Stimulated activated CD8-positive, alpha-beta memory T cell treated with anti-CD3 and anti-CD28 coated beads, Interleukin-2, amount 100 ng/mL, for 1 hour (primary cell): ENCODE measurements at places on chromosomes 13 and 19.

DNA sequence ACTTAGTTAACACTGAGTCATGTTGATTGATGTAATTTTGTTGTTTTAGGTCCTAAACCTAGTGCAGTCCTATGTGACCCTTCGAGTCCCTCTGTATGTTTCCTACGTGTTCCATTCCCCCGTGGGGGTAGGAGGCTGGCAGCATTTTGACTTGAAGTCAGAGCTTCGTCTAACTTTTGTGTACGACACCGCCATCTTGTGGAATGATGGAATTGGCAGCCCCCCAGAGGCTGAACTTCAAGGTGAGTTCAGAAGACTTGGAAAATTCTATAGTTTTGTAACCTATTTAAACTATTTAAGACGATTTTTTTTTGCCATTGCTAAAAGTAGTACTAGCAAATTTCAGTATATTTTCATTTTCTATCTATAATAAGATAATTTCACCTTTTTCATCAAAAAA lies 117.9 kb downstream of the STOML3 start:
- no peak for DNase-seq

GRCh38 chr13:35841060-35841521 lies 290.1 kb downstream of the DCLK1 start:
- no peak for DNase-seq

- DNase-seq, result no peak
Measured at GRCh38 chr13:110103534-110103933, 203.4 kb downstream of the COL4A1 start.

DNA sequence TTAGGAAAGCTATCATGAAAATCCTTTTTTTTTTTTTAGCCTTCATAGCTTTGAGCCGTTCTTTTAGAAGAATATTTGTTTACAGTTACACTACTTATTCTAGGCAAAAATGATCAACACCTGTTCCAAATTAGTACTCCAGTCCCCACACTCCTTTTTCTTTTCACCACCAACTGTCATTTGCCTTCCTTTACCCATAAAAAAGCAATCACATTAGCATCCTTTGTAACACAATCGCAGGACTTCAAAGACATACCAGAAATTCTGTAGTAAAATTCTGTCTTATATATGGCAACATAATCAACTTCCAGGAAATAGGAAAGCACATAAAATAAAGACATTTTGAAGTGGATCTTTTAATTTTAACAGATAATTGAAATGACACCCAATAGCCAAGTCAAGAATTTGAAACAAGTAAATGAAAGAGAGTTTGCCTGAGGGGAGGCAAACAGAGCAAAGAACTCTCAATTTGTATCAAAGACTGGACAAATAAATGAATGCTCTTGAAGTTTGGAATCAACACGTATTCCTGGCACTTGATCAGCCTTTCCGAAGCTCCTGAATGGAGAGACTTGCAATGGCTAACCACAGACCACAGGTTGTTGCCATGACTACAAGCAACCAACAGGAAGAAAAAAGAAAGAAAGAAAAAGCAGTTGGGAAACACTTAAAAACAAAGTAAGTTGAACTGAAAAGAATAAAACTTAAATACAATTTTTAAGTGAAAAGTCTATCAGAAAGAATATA lies 206.8 kb downstream of the PCDH9 start:
- DNase-seq, result no peak

DNA sequence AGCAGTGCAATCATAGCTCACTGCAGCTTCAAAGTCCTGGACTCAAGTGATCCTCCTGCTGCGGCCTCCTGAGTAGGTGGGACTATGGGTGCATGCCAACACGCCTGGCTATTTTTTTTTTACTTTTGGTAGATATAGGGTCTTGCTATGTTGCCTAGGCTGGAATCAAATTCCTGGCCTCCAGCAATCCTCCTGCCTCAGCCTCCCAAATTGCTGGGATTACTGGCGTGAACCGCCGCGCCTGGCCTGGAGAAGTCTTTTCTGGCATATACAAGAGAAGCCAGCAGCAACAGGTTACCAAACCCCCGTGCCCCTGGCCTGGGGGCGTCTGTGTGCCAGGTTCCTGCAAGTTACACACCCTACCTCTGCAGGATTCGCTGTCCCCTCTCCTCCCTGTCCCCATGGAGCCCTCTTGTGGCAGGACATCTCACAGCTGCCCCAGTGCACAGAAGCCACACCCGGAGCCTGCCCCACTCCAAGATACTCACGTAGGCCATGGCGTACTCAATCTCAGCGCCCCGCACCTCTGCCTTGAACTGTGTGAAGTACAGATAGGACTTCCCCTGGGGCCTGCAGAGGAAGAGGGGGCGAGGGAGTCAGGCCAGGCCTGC lies 9.9 kb downstream of the MYDGF start:
- no peak for DNase-seq

DNA sequence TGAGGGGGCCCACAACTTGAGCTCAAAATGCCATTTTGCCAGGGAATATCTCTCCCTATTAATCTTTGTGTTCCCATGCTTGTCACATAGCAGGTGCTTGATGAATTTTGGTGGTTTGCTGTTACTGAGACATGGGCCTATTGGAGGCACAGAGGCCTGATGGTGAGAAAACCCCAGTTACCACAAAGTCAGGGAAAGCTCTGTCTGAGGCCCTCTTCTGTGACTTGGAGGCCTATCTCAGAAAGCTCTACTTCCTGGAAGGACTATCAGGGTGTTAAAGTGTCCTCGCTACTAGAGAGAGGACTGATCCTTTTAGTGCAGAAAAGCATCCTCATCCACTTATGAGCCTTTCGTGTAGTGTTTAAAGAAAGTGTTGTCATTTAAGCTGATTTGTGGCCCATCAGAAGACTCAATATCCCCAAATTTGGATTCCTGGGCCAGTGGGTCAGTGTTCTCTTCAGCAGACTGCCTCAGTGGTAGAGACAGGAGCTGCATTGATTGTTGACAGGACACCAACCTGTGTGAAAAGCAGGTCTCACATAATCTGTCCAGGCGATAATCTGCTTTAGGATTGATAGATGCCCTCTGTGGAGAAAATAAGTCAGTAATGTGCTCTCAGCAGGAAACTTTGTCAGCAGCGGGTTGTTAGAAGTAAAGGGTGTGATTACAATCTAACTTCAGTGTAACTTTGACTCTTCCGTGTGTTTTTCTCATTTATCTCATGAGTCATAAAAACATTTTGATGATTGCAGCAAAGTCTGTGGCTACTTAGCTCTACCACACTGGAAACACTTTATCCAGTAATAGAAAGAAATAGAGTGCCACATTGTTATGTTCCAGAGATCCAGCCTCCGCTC lies 121.0 kb downstream of the AKAP11 start:
- no peak for DNase-seq

DNA sequence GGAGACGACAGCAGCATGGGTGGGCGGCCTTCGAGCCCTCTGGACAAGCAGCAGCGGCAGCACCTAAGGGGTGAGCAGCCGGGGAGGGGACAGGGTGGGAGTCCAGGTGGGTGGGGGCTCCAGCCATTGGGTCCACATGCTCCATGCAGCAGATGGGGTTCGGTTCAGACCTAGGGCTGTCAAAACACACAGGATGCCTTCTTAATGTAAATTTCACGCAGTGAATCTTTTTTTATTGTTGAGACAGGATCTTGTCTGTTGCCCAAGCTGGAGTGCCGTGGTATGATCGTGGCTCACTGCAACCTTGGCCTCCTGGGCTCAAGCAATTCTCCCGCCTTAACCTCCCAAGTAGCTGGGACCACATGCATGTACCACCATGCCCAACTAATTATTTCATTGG lies 15.9 kb downstream of the PGLS start:
- DNase-seq, result no peak

DNA sequence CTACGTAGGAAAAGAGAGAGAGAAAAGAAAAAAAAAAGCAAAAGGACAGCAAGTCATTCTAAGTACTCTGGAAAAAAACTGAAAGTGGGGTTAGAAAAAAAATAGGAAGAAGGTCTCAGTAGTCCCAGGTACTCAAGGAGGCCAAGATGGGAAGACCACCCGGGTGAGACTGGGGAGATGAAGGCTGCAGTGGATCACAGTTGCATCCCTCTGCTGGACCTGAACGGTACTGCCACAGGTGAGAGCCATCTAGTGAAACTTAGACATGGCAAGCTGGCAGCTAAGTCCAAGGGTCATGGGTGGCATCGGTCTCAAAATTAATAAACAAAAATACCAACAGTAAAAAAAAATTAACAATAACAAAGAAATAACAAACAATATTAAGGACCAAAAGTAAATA lies 41.0 kb upstream of the ZNF91 start:
- DNase-seq, result no peak

GRCh38 chr19:4213116-4213515 lies 16.2 kb upstream of the EBI3 start:
- DNase-seq, result no peak

DNA sequence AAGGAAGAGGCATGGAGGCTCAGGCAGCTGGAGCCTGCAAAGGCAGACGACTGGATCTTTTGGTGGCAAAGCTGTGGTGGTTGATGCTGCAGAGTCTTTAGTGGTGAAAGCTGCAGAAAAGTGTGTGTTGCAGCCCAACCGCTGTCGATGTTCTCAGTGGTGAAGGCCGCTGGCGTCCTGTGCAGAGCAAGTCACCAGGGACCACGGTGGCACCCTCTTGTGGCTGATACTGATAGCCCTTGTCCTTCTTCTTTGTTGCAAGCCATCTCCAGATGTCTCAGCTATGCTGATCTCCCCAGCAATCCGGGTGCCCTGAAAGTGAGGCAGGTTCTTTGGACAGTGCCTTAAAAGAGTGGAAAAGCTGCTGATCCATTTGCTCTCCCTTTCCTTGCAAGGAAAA lies 610.9 kb upstream of the PCDH9 start:
- no peak for DNase-seq

DNA sequence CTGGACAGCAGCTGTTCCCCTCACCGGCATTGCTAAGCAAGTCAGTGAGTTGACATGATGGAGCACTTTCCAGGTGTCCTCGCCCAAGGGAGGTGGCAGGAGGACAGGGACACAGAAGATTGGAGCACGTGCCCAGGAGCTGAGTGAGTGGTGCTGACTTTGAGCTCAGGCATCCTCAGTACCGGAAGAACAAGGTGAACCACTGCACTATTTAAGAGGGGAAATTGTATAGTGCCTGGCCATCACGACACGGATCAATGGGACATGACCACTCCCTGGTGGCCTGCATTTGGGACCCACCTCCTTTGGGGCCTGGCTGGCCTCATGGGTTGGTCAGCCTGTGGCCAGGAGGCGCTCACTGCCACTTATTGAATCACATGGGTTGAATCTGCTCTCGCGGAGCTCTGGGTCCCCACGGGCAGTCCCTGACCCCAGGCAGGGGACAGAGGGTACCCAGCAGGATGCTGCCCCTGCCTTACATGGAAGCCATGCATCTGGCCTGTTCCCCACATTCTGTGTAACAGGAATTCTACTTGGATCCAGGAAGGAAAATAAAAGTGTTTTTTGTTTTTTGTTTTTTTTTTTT lies 206.9 kb upstream of the ZNF536 start:
- DNase-seq, result no peak

DNA sequence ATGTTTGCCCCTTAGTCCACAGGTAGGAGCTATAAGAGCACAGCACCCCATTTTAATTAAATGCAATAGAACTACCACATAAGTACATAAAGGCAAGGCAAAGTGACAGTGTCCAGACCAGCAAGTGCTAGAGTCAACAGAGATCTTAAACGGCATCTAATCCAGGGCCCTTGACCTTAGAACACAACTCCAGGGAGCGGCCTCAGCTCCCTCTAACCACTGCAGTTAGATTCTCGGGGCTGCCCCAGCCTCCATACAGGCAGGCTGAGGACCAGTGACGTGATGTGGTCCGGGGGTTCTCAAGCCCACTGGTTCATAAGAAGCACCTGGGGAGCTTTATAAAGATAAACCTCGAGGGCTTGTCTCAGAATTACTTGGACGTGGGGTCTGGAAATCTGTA lies 10.0 kb upstream of the ATP12A start:
- DNase-seq, result no peak

DNA sequence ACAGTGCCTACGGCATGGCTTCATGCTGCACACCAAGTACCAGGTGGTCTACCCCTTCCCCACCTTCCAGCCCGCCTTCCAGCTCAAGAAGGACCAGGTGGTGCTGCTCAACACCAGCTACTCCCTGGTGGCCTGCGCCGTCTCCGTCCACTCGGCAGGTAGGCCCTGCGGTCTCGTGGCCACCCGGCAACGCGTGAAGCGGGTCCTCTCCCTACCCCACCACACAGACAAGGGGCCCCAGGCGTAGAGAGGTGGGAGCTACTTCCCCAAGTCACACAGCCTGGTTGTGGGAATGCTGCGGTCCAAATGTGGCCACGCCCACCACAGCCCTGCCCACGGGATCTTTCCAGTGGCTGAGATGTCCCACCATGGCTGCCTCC lies 4.0 kb downstream of the DCAF15 start:
- no peak for DNase-seq

DNA sequence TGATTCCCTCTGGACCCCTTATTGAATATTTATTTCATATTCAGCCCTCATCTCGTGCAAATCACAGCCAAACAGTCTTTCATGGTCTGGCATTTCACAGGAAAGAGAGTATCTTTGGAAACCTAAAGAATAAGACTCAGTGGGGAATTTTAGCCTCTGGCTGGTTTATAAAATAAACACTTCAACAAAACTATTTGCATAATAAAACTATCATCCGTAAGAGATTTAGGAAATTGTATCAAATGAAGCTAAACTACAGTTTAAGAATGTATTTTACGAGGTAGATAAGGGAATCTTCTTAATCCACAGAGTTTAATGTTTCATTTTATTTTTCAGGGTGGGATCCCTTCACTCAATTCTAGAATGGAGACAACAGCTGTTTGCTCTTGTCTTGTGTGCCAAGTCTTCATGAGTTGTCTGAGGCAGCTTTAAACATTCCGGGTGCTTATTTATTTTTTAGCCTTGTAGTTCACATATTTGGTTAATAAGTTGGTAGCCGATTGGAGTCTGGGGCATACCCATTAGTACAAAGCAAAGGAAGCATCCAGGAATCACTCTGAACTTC lies 634.4 kb upstream of the KLF12 start:
- no peak for DNase-seq

- no peak for DNase-seq
Measured at GRCh38 chr13:110771194-110771593, 57.7 kb downstream of the ING1 start.

DNA sequence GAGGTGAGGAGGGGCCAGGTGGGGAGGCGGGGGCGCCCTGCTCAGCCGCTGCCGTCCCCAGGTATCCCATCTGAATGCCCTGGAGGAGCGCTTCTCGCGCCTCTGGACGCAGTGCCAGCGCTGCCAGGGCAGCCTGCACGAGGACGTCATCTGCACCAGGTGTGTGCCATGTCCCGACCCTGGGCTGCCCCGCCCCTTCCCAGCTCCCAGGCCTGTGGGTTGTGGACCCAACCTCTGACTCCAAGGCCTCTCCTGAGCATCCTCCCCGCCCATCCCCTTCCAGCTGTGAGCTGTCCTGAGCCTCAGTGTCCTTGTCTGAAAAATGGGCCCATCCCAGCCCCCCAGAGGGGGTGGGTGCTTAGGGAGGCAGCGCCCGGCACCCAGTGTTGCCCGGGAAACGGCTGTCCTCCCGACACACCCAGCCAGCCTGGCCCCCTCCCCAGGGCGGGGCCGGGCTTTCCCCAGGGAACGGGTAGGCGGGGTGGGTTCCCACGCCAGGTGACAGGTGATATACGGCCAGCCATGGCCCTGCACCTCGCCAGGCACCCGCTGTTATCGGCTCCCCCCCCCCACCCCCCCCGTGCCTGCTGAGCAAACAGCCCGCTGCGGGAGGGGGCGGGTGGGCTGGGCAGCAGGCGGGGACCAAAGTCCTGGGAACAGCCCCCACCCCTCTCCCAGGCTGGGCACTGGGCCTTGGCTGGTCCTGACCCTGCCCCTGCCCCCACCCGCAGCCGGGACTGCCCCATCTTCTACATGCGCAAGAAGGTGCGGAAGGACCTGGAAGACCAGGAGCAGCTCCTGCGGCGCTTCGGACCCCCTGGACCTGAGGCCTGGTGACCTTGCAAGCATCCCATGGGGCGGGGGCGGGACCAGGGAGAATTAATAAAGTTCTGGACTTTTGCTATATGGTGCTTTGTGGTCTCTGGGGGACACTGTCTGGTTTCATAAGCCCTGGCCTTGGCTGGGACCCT lies 1.3 kb upstream of the SPIB start:
- no peak for DNase-seq
